ENCODE measurements at places on chromosomes 1 and 21. TPM values are rescaled to one million over a fixed set of nuclear protein-coding genes. Genes with fewer than 3 reads are reported as not detected.

PDZK1IP1 gene
- polyA plus RNA-seq: 0.85 TPM

CNN3 gene
- 103 TPM for polyA plus RNA-seq

CFAP126 gene
- polyA plus RNA-seq: not detected

FCGR2B gene
- not detected for polyA plus RNA-seq

KLHL20 gene
- 4.1 TPM for polyA plus RNA-seq

RRP1B gene
- polyA plus RNA-seq: 14.5 TPM

OR2L5 gene
- not detected for polyA plus RNA-seq

PTPN7 gene
- polyA plus RNA-seq: not detected

DNA sequence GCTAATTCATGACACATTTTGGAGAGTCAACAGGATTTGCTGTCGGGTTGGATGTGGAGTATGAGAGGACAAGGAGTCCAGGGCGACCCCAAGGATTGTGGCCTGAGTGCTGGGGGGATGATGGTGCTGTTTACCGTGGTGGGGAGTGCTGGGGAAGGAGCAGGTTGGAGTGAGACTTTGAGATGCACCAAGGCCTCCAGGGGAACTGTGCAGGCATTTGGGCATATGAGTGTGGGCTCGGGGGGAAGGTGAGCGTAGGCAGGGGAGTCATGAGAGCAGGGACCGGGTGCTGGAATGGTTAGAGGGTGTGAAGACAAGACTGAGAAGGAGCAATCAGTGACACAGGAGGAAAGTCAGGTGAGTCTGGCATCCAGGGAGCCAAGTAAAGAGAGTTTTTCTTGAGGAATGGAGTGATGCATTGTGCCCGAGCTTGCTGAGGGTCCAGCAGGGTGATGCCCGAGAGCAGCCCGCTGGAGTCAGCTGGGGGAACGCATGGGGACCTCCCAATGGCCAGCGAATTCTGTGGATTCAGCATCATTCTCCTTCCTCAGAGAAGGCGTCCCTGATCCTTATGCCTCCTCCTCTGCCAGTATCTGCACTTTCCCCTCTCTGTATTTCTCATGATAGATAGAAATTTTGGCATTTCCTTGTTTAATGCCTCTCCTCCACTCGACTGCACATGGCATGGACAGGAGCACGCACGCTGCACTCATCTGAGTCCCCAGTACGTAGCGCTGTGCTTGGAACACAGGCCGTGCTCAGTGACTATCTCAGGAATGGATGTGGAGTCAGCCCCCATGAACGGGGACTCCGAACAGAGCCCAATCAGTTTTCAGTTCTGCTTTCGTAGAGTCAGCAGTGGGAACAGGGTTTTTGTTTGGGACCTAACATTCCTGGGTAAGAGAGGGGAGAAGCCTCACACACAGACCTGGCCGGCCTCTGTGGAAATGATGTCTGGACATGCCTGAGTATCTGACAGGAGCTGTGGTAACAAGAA, 52.1 kb upstream of the ETV3 start:
- peak; percentile 55 for DNase-seq

DNA sequence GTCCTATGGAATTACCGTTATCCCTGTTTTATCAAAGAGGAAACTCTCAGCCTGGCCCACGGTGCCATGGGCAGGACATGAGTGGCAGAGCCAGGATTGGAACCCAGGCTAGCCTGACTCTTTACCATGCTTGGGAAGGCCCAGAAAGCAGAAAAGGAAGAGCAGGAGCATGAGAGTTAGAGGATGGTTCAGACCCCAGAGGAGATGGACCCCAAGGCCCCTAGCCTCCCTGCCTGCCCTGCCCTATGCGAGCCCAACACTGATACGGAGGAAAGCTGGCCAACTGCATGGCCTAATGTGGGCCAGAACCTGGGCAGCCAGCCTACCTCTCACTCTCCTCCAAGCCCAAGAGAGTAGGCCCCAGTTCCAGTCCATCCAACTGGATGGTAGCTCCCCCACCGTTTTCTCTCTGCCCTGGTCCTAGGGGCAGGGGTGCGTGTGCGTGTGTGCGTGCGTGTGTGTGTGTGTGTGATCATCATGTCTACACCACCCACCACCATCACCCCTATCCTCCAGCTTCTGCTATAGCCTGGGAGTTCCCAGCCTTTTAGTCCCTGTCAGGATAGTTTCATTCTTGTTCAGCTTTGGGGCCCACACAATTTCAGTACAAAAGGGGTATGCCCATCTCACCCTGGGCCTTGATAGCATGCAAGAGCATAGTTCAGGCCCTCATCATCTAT, 15.4 kb upstream of the MEX3A start:
- no peak for DNase-seq

GRCh38 chr1:246591958-246592357, 25.7 kb downstream of the CNST start:
- no peak for DNase-seq

DNA sequence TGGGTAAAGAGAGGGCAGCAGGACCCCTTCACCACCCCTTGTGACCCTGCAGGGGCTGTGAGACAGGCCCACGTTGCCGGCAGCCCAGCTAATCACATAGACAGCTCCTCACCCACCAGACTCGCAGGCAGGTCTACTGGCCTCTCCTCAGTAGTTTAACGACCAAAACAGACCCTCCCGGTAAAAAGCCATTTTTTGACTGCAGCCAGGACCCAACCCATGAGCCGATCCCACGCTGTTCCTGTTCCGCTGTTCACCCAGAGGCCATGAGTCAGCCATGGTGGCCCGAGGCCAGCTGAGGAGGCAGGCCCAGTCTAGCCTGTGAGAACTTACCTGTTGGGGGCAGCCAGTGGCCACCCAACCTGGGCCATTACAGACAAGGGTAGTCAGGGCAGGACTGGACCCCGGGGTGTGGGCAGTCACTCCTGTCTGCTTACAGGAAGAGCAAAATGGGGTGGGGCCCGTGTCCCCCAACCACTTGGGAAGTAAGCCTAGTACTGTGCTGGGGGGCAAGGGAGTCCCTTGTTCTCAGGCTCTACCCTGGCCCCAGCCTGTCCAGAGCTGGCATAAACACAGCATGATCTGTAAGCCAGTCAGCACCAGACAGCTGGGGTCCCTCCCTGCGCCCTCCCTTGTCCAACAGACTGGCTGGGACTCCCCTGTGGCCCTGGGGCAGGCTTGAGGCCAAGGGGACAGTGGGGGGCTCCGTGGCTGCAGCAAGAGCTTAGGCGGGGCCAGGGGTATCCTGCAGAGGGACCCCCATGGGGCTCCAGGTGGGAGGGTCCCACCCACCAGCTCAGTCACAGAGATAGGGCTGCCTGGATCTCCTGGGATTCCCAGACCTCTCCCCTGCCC, 61.9 kb downstream of the WNT9A start:
- DNase-seq: peak; percentile 49

- peak; percentile 7 for DNase-seq
These were observed 579 bp upstream of the TENT5C start for GRCh38 chr1:117605164-117605773.

DNA sequence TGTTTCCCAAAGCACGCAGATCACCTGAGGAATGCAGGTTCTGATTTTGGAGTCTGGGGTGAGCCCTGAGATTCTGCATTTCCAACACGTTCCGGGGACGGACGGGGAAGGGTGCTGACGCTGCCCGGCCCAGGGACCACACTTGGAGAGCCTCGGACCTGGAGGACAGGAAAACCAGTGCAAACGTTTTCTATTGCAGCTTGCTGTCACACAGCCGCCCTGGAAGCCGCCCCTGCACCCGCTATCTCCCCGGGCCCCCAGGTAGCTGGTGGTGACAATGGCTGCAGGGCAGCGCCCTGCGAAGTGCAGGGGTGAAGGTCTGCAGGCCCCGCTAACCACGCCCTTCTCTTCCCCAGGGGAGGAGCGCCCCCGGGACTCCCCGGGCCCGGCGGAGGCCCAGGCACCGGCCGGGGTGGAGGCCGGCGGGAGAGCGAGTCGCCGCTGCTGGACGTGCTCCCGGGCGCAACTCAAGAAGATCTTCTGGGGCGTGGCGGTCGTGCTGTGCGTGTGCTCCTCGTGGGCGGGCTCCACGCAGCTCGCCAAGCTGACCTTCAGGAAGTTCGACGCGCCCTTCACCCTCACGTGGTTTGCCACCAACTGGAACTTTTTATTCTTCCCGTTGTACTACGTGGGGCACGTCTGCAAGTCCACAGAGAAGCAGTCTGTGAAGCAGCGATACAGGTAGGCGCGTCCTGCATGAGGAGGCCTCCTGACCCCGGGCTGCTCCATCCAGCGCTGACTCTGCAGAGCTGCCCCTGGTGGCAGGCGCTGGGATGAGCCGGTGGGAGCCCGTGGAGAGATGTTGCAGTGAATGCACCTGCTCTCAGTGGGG, 142.0 kb upstream of the COA6 start:
- no peak for DNase-seq

GRCh38 chr1:203676455-203676854, 49.8 kb downstream of the ATP2B4 start:
- DNase-seq: no peak
